ENCODE measurements at places on chromosomes 4 and X. TPM values are rescaled to one million over a fixed set of nuclear protein-coding genes. Genes with fewer than 3 reads are reported as not detected.

The RIPPLY1 gene
- total RNA-seq = not detected

The NEXMIF gene
- 0.48 TPM for total RNA-seq

The HS6ST2 gene
- 12.9 TPM for total RNA-seq

The SPINK2 gene
- not detected for total RNA-seq

The TCEAL7 gene
- 7.6 TPM for total RNA-seq

The ATOH1 gene
- not detected for total RNA-seq

The FAM53A gene
- 3.4 TPM for total RNA-seq

The RAP1GDS1 gene
- total RNA-seq = 62.0 TPM
